Activated naive CD8-positive, alpha-beta T cell treated with anti-CD3 and anti-CD28 coated beads, Interleukin-2, amount 10 ng/mL, durations not matched to agents 7 days and 5 days (primary cell): ENCODE measurements at places on chromosomes 4 and X. TPM values are rescaled to one million over a fixed set of nuclear protein-coding genes. Genes with fewer than 3 reads are reported as not detected.
A peak's percentile ranks its signal among the peaks of the same experiment; 100 is the strongest.

CCNB3 gene
- total RNA-seq: 1.2 TPM

MAGEA2B gene
- not detected for total RNA-seq

GRCh38 chr4:109389369-109390114, 44.1 kb upstream of the SEC24B start:
- no peak for DNase-seq
- H3K4me1 ChIP-seq: peaks cover 12% of the 10 kb centered on the region
- H3K36me3 ChIP-seq: no peaks in the 10 kb centered on the region
- H3K27me3 ChIP-seq: peaks cover 16% of the 10 kb centered on the region
- H3K4me3 ChIP-seq: no peak overlapping the region

SPIN4 gene
- 9.9 TPM for total RNA-seq

- H3K4me1 ChIP-seq: no peaks in the 10 kb centered on the region
- no peak overlapping the region for H3K27ac ChIP-seq
- no peaks in the 10 kb centered on the region for H3K36me3 ChIP-seq
- no peak for DNase-seq
Observed at GRCh38 chr4:89915937-89916336, 21.3 kb downstream of the MMRN1 start.

GAB3 gene
- 18.7 TPM for total RNA-seq

HGFAC gene
- total RNA-seq: not detected

- H3K27ac ChIP-seq: no peak overlapping the region
- H3K36me3 ChIP-seq: no peaks in the 10 kb centered on the region
- H3K4me3 ChIP-seq: no peak overlapping the region
- H3K4me1 ChIP-seq: no peaks in the 10 kb centered on the region
- H3K27me3 ChIP-seq: no peaks in the 10 kb centered on the region
- no peak for DNase-seq
Observed at GRCh38 chrX:126272795-126273497, 106.9 kb upstream of the DCAF12L2 start.

GUCY1B1 gene
- total RNA-seq: not detected

ZFYVE28 gene
- total RNA-seq: 17.7 TPM

DNA sequence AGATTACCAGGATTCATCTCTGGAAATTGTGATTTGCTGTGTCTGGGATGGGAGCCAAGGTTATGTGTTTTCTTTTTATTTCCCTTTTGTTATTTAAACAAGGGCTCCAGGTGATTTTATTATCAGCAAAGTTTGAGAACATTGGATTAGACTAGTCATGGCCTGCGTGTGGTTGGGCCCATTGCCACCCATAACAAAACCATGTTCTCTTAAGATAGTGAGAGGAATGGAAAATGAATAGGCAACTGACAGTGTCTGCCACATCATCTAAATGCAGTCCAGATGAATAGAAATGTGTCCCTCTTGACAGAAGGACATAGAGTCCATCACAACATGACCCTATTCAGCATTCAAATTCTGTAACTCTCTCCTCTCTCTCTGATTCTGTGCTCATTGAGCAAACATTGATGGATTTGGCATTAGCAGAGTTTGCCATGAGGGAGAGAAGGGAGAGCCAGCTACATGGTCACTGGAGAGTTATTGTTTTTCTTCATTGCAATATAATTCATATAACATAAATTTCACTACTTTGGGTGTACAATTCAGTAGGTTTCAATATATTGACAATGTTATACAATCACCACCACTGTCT, 11.7 kb downstream of the XK start:
- no peak overlapping the region for H3K4me3 ChIP-seq
- H3K27ac ChIP-seq: no peak overlapping the region
- no peaks in the 10 kb centered on the region for H3K4me1 ChIP-seq
- no peaks in the 10 kb centered on the region for H3K36me3 ChIP-seq

GRCh38 chr4:65791812-65792308, 121.6 kb upstream of the EPHA5 start:
- H3K27ac ChIP-seq: no peak overlapping the region
- no peak for DNase-seq
- no peaks in the 10 kb centered on the region for H3K4me1 ChIP-seq
- no peak overlapping the region for H3K4me3 ChIP-seq
- H3K27me3 ChIP-seq: no peaks in the 10 kb centered on the region

PPBP gene
- not detected for total RNA-seq

DNA sequence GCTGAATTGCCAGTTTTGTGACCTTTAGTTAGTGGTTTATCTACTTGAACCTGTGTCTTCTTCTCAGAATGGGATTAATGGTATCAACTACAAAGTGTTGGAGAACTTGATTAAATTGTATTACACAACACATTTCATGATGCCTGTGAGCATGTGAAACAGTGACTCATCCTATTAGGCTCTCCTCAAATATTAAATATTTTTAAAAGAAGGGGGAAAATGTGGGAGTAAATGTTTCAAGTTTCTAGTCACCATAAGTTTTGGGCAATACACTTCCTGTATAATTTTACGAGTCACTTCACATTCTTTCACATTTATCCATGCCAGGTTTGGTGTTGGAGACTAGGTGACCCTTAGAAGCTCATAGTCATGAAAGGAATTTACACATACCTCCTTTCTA, 147.0 kb downstream of the HS3ST1 start:
- H3K36me3 ChIP-seq: no peaks in the 10 kb centered on the region
- no peak overlapping the region for H3K4me3 ChIP-seq
- no peak overlapping the region for H3K27ac ChIP-seq

ARHGAP36 gene
- not detected for total RNA-seq

- H3K4me3 ChIP-seq: no peak overlapping the region
- peak overlapping the region; percentile 16 for H3K27ac ChIP-seq
- H3K4me1 ChIP-seq: peaks cover 53% of the 10 kb centered on the region
- no peak for DNase-seq
Observed at GRCh38 chrX:13094828-13095341, 50.5 kb upstream of the FAM9C start.

DNA sequence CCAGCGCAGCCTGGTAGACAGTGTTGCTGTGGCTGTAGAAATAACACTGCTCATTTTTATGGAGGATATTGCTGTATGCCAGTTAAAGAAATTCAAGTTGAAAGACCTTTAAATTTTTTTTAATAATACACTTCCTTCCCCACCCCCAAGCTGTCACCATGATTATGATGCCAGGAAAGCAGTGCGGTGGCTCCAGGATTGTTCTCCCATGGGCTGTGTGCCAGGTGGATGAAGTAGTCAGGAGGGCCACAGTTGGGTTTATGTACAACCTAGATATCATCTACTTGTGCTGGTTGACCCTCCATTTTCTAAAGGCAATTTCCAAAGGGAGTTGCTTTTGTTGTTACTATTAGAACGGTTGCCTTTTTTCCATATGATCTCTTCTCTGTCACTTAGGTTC, 136.6 kb downstream of the AFF1 start:
- H3K27me3 ChIP-seq: no peaks in the 10 kb centered on the region
- H3K4me1 ChIP-seq: peaks cover 21% of the 10 kb centered on the region
- H3K36me3 ChIP-seq: peaks cover 9% of the 10 kb centered on the region
- no peak overlapping the region for H3K27ac ChIP-seq

CXCL6 gene
- not detected for total RNA-seq

TMPRSS11D gene
- total RNA-seq: not detected

NIPAL1 gene
- total RNA-seq: 0.97 TPM

EDA gene
- 0.94 TPM for total RNA-seq

DNA sequence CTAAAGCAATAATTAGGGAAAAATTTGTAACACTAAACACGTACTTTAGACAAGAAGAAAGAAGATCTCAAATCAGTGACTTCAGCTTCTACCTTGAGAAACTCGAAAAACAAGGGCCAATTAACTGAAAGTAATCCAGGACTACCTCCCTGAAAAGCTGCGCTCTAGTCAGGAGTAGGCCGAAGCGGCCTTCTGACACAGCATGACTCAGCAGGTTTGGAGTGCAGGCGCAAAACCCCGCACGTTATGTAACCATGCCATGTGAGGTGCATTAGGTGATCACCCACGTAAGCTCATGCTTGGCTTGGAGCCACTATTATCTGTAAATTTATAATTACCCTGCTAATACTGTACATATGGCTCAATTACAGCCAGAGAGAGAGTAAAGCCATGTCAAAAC, 52.8 kb upstream of the CCDC149 start:
- no peak for DNase-seq
- no peaks in the 10 kb centered on the region for H3K4me1 ChIP-seq
- H3K36me3 ChIP-seq: no peaks in the 10 kb centered on the region
- no peak overlapping the region for H3K27ac ChIP-seq

FAM9C gene
- total RNA-seq: not detected

DNA sequence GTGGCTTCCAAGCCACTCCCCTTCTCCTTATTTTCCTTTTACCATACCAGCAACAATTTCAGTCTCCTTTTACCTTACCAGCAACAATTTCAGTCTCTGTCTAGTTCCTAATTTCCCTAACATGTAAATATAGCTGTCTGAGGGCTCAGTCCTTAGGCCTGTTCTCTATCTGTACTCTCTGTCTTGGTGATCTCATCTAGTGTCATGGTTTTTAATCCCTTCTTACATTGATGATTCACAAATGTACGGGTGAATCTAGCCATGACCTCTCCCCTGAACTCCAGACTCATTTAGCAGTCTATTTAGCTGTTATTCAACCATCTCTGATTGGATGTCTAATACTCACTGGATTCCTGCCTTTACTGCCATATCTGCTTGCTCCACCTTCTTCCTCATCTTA, 7.2 kb downstream of the IL15 start:
- no peak for DNase-seq
- H3K27me3 ChIP-seq: no peaks in the 10 kb centered on the region
- no peaks in the 10 kb centered on the region for H3K4me1 ChIP-seq
- H3K27ac ChIP-seq: no peak overlapping the region
- H3K4me3 ChIP-seq: no peak overlapping the region

DNA sequence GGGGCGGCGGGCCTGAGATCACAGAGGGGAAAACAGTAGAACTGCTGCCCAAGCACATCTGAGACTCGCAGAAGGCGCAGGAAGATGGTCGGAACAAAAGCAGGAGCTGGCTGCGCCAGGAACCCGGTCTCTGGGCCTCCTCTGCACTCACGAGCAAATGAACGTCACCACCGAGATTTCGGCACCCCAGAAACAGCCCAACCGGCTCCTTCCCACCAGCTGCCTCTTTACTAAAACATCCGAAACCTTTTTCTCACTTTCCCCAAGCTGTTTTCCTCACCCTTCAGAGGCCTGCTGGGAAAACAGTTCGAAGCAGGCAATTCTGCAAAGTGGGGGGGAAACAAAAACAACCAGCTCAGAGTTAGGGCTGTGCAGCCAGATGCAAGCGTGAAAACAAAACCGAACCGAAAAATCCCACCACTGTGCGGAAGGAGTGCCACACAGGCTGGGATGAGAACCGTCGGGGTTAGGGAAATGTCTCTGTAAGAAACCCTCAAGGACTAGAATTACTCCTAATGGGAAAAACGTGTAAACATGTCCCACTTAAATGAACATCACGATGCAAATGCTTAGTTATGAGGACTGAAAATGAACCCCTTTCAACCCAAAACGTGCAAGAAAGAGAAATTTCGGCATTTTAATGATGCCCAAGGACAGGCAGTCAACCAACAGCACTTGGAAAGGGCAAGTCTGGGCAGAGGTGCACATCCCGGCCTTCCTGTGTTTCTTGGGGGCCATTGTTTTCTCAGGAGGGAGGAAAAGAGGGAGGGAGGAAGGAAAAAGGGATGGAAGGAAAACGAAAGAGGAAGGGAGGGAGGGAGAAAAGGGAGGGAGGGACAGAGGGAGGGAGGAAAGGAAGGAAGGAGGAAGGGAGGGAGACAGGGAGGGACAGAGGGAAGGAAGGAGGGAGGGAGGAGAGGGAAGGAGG, 15.8 kb downstream of the DHRSX start:
- no peaks in the 10 kb centered on the region for H3K4me1 ChIP-seq
- peaks cover 9% of the 10 kb centered on the region for H3K36me3 ChIP-seq
- DNase-seq: no peak
- no peak overlapping the region for H3K4me3 ChIP-seq
- H3K27me3 ChIP-seq: no peaks in the 10 kb centered on the region

DNA sequence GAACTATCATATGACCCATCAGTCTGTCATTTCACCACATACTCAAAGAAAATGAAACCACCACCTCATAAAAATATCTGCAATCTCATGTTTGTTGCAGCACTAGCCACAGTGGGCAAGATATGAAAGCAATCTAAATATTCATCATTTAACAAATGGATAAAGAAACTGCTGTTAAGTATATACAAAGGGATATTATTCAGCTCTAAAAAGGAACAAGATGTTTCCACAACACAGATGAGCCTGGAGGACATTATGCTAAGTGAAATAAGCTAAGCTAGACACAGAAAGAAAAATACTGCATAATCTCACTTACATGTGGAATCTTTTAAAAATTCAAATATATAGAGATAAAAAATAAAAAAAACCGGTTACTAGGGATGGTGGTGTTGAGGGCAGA, 108.2 kb upstream of the BRWD3 start:
- no peaks in the 10 kb centered on the region for H3K27me3 ChIP-seq
- H3K4me3 ChIP-seq: no peak overlapping the region
- no peaks in the 10 kb centered on the region for H3K4me1 ChIP-seq

GRCh38 chr4:120926358-120927025, 4.0 kb upstream of the PRDM5 start:
- H3K27me3 ChIP-seq: peaks cover 5% of the 10 kb centered on the region
- H3K36me3 ChIP-seq: no peaks in the 10 kb centered on the region
- no peak overlapping the region for H3K27ac ChIP-seq
- H3K4me3 ChIP-seq: no peak overlapping the region
- peaks cover 10% of the 10 kb centered on the region for H3K4me1 ChIP-seq

- H3K27ac ChIP-seq: no peak overlapping the region
- no peak for DNase-seq
- no peaks in the 10 kb centered on the region for H3K36me3 ChIP-seq
- H3K4me3 ChIP-seq: no peak overlapping the region
- no peaks in the 10 kb centered on the region for H3K4me1 ChIP-seq
Observed at GRCh38 chr4:1033840-1034551, 22.6 kb downstream of the FGFRL1 start.

- peaks cover 4% of the 10 kb centered on the region for H3K4me1 ChIP-seq
- H3K27ac ChIP-seq: no peak overlapping the region
- no peaks in the 10 kb centered on the region for H3K36me3 ChIP-seq
- H3K4me3 ChIP-seq: no peak overlapping the region
- DNase-seq: no peak
- peaks cover 2% of the 10 kb centered on the region for H3K27me3 ChIP-seq
Observed at GRCh38 chrX:20007962-20008622, 17.2 kb upstream of the BCLAF3 start.

DNA sequence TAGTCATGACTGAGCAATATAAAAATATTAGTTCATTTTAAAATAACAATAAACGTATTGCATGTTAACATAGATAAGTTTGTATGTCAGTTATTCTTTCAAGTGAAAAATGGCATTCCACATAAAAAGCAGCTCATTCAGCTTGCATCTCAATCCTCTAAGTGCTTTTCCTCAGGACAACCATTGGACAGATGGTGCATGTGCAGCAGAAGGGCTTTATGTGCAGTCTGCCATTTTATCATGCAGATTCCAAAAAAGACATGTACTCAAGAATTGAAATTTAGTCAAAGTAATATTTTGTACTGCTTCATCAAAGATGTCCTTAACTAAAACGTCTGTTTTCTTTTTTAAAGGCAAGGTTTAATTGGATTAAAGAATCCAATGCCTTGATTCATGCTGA, 93.4 kb downstream of the RS1 start:
- no peaks in the 10 kb centered on the region for H3K27me3 ChIP-seq
- DNase-seq: no peak
- no peak overlapping the region for H3K4me3 ChIP-seq
- H3K4me1 ChIP-seq: no peaks in the 10 kb centered on the region
- H3K36me3 ChIP-seq: no peaks in the 10 kb centered on the region

KCNE5 gene
- 0.40 TPM for total RNA-seq
